ENCODE measurements at places on chromosomes 13 and 19.

GRCh38 chr13:32141462-32141861, 109.9 kb downstream of the FRY start:
- no peak for DNase-seq

- DNase-seq = no peak
Observed at GRCh38 chr19:29966588-29967249, 24.7 kb downstream of the URI1 start.

- DNase-seq = no peak
Observed at GRCh38 chr19:16441661-16442162, 30.1 kb downstream of the EPS15L1 start.

- no peak for DNase-seq
Observed at GRCh38 chr19:17005000-17005399, 21.6 kb downstream of the CPAMD8 start.

- DNase-seq = no peak
Observed at GRCh38 chr19:41741244-41741554, 14.1 kb upstream of the CEACAM6 start.

- DNase-seq = peak; percentile 24
Observed at GRCh38 chr19:53553865-53554791, 16.2 kb downstream of the ZNF331 start.

DNA sequence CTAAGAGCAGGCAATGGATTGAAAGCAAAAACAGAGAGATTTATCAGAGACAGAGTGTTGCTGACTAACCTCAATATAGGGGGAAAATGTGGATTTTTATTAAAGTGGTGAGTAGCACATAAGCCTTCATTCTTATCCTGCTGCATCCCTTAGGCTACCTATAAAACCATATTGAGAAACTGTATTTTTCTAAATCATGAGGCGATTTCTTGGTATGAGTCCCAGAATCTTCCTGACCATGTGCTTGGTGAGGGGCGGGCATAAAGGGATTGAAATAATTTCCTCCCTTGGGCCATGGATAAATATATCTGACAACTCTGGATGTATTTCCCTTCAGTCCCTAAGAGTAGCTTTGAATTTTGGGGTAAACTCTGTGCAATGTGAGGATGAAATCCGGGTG, 72.8 kb downstream of the EFNB2 start:
- no peak for DNase-seq

DNA sequence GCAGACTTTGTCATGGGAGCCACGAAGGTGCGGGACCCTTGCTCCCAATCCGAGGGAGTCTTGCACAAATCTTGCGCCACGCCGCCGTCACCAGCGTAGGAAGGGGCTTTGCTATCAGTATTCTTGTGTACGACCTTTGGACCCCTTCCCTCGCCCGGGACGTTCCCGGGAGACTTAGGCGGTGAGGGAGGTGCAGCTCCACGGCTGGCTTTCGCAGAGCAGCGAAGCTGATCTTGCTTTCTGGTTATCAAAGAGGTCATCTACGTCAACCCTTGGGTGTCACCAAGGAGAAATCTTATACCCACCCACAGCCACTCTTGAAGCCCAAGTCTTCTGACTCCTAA, 583 bp downstream of the TECR start:
- no peak for DNase-seq

DNA sequence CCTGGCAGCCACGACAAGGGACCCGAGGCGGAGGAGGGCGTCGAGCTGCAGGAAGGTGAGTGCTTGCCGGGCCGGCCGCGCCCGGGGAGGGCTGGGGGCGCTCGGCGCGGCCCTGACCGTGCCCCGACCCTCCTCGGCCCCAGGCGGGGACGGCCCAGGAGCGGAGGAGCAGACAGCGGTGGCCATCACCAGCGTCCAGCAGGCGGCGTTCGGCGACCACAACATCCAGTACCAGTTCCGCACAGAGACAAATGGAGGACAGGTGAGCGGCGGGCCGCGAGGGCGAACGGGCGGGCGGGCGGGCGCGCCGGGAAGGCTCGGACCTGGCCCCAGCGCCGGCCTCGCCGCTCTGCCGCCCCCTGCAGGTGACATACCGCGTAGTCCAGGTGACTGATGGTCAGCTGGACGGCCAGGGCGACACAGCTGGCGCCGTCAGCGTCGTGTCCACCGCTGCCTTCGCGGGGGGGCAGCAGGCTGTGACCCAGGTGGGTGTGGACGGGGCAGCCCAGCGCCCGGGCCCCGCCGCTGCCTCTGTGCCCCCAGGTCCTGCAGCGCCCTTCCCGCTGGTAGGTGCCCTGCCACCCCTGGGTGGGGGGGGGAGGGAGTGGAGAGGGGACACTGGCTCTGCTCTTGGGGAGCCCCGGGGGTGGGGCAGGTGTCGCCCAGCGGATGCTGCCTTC, 816 bp downstream of the USF2 start:
- DNase-seq = peak; percentile 48

DNA sequence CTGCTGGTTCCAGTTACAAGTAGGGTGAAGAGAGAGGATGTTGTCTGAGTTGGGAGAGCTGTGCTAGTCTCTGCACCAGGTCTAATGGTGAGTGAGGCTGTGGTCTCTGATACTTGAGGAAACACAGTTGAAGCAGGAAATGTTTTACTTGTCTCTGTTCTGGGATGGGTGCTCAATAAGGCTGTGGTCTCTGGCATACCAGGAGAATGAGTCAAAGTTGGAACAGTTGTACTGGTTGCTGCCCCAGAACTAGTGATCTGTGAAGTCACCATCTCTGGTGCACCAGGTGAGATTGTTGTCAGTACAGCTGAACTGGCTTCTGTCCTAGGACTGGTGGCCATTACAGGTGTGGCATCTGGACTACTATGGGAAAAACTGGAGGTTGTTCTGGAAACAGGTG, 74.7 kb downstream of the MUC16 start:
- no peak for DNase-seq

DNA sequence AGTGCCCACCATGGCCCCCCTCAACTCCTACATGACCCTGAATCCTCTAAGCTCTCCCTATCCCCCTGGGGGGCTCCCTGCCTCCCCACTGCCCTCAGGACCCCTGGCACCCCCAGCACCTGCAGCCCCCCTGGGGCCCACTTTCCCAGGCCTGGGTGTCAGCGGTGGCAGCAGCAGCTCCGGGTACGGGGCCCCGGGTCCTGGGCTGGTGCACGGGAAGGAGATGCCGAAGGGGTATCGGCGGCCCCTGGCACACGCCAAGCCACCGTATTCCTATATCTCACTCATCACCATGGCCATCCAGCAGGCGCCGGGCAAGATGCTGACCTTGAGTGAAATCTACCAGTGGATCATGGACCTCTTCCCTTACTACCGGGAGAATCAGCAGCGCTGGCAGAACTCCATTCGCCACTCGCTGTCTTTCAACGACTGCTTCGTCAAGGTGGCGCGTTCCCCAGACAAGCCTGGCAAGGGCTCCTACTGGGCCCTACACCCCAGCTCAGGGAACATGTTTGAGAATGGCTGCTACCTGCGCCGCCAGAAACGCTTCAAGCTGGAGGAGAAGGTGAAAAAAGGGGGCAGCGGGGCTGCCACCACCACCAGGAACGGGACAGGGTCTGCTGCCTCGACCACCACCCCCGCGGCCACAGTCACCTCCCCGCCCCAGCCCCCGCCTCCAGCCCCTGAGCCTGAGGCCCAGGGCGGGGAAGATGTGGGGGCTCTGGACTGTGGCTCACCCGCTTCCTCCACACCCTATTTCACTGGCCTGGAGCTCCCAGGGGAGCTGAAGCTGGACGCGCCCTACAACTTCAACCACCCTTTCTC, 8.2 kb downstream of the FOXA3 start:
- no peak for DNase-seq

- no peak for DNase-seq
Observed at GRCh38 chr13:113425941-113426590, 27.2 kb downstream of the ADPRHL1 start.

- no peak for DNase-seq
Observed at GRCh38 chr19:32404213-32404932, 1.2 kb upstream of the DPY19L3 start.

DNA sequence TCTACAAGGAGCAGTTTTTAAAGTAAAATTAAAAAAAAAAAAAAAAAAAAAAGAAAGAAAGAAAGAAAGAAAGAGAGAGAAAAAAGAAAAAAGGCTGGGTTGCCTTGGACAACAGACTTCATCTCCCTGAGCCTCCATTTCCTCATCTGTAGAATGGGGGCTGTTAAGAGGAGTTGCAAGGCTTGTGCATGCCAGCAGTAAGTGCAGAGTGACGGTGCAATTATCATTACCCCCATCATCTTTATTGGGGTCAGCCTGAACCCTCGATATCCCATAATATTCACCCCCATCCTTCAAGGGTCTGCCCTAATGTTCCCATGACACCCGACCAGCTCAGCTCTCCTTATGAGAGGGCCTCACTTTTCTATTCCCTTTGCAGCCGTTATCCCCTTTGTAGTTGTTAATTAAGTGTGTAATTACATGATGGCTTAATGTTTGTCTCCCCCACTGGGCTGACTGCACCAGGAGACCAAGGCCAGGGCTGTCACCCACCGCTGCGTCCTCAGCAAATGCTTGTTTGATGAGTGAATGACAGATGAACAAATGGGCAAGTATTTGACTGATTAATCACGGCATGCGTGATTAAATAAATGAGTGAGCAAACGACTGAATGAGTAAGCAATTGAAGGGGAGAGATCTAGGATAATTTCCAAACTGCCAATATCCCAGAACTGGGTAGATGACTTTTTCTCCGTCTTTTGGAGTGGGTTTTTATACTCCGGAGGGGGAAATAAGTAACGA, 10.1 kb downstream of the FOSB start:
- peak; percentile 68 for DNase-seq

DNA sequence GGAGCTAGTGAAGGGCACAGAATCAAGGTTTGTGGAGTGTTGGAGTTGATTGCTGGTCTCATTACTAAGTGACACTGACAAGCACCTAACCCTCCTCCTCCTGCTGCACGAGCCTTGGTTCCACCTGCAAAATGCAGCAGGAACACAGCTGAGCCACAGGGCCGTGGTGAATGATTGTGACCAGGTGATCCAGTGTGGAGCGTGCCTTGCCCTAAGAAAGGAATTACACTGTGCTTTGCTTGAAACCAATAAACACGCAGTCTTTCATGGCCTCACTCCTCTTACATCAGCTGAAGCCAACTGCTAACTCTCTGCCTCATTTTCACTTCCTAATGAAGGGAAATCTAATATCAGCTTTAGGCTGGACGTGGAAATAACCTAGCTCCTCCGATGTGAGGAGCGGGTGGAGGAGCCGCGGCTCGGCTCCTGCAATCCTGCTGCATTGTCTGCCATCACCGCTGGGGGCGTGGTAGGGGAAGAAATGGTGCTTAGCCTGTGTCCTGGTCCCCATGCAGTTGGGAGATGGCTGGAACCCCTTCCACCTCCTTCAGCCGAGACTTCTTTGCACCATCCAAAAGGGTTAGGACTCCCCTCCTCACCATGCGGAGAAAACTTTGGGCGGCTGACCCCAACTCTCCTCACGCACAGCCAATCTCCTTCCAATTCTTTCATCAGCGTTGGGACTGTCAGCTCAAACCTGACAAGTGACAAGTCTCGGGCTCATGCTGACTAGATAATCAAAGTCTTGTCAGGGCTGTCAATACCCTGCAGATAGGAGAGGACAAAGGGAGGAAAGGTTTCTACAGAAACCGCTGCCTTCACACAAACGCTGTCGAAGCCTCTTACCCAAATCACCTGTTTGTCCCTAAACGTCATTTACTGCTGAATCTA, 427.9 kb downstream of the ZNF536 start:
- no peak for DNase-seq

DNA sequence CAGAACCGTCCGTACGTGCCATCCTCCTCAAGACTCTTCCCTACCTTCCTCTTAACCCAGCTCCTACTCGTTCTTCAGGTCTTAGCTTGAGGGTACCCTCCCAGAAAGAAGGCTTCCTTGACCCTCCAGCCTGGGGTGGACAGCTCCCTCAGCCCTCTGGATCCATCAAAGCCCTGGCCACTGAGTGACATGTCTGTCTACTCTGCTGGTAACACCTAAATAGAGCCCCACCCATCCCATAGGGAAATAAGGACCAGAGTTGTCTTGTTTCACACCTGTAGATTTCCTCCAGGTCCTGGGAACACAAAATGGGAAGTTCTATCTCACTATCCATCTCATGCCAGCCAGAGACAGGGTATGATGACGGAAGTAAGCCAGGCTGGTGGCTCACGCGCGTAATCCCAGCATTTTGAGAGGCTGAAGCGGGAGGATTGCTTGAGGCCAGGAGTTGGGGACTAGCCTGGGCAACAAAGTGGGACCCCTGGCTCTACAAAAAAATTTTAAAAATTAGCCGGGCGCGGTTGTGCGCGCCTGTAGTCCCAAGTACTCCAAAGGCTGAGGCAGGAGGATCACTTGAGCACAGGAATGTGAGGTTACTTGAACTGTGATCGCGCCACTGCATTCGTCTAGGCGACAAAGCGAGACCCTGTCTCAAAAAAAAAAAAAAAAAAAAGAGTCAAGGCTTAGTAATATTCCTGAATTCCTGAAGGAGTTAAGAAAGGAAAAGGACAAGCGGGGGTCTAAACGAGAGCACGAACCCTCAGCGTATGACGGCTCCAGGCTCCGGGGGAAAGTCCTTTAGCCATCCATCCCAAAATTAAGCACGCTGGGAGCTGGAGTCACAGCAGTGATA, 566 bp upstream of the CCDC97 start:
- DNase-seq = no peak

DNA sequence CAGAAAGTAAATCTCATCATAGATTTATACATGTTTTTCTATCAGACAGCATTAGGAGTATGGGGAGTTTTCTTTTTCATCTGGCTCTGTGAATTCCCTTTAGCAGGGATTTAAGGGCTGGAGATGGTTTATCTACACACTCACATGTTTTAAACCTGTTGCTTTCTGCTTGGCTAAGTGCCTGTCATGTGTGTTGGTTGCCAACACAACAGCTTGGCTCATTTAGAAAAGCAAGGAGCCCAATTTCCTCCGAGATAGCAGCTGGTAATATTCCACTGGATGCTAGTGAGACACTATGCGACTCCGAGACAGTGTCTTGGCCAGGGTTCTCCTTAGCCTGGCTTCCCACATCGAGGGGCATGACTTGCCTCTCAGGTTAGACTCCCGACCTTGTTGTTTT, 83.3 kb downstream of the KLF5 start:
- no peak for DNase-seq

DNA sequence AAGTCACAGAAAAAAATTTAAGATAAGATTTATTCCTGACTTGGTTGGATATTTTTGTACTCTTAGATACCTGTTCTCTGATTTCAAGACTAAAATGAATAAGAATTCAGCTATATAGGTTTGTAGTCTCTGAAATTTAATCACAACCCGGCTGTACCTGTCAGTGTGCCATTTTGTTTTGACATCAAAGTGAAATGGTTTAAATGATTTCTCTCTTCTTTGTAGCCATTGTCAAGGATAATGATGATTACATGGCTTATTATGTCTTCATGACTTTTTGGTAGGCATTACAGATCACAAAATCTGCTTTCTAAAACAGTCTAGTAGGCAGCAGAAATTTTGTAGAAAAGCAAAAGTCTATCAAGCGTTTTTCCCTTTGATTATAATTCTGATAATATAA, 72.5 kb downstream of the PCDH17 start:
- no peak for DNase-seq
